ENCODE measurements at places on chromosomes 6 and 20. TPM values are rescaled to one million over a fixed set of nuclear protein-coding genes. Genes with fewer than 3 reads are reported as not detected.

The TLDC2 gene
- not detected for polyA plus RNA-seq

The MAP7 gene
- polyA plus RNA-seq, result 1.2 TPM

The PEX3 gene
- polyA plus RNA-seq, result 5.2 TPM

The PHACTR3 gene
- not detected for polyA plus RNA-seq

The RSPO4 gene
- not detected for polyA plus RNA-seq

The ADGRG6 gene
- polyA plus RNA-seq, result 0.18 TPM

GRCh38 chr6:109009962-109010704 is 84.5 kb downstream of the SESN1 start:
- no peaks in the 10 kb centered on the region for H3K36me3 ChIP-seq
- H3K27me3 ChIP-seq, result no peaks in the 10 kb centered on the region
- H3K4me3 ChIP-seq, result peak overlapping the region; percentile 78
- H3K4me1 ChIP-seq, result peaks cover 21% of the 10 kb centered on the region
- no peak for DNase-seq

DNA sequence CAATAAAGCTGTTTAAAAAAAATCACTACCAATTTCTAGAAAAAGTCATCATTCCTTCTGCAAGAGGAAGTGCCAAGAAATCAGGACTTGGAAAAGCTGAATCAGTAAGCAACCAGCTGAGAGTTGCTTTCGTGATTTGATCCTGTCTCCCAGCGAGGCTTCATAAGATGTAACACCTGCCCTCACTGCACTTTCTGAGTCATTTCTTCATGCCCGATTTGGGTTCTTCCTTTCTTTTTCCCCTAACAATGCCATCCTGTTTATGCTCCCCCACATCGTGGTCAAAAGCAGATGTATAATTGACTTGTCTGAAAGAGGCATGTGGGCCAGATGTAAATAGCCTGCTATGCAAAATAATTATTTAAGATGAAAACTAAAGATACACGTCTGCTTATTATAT is 52.1 kb downstream of the RIPOR2 start:
- no peaks in the 10 kb centered on the region for H3K27me3 ChIP-seq
- peaks cover 5% of the 10 kb centered on the region for H3K4me1 ChIP-seq
- H3K27ac ChIP-seq, result no peak overlapping the region

GRCh38 chr6:10138917-10139316 is 276.0 kb downstream of the TFAP2A start:
- DNase-seq, result no peak
- no peaks in the 10 kb centered on the region for H3K27me3 ChIP-seq
- no peak overlapping the region for H3K4me3 ChIP-seq
- H3K4me1 ChIP-seq, result no peaks in the 10 kb centered on the region

- no peaks in the 10 kb centered on the region for H3K36me3 ChIP-seq
- no peaks in the 10 kb centered on the region for H3K4me1 ChIP-seq
- DNase-seq, result no peak
- no peaks in the 10 kb centered on the region for H3K27me3 ChIP-seq
- no peak overlapping the region for H3K27ac ChIP-seq
- no peak overlapping the region for H3K4me3 ChIP-seq
Observed at GRCh38 chr6:9482030-9482738, 932.7 kb downstream of the TFAP2A start.

DNA sequence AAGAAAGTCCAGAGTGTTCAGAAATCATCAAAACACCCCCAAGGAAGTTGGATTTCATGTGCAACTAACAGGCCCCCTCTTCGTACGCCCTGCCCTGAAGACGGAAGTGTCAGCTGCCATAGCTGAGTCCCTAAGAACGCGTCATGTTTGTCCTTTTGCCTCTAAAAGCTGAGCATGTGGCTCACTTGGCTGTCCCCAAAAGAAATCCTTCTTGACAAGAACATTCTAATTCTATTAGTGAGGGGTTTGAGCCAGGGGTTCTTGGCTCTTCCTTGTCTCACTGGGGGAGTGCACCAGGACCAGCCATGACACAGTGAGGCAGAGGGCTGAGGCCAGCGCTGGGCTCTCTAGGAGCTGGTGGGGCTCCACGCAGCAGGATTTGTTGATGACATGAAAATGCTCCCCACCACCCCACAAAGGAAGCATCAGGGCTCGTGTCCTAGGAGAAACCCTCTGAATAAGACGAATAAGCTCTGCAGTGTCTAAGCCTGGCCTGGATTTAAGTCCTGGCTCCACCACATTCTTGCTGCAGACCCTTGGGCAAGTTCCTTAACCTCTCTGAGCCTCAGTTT is 20.0 kb upstream of the SPO11 start:
- no peaks in the 10 kb centered on the region for H3K36me3 ChIP-seq
- no peaks in the 10 kb centered on the region for H3K4me1 ChIP-seq
- no peaks in the 10 kb centered on the region for H3K27me3 ChIP-seq
- H3K27ac ChIP-seq, result no peak overlapping the region
- H3K4me3 ChIP-seq, result no peak overlapping the region

DNA sequence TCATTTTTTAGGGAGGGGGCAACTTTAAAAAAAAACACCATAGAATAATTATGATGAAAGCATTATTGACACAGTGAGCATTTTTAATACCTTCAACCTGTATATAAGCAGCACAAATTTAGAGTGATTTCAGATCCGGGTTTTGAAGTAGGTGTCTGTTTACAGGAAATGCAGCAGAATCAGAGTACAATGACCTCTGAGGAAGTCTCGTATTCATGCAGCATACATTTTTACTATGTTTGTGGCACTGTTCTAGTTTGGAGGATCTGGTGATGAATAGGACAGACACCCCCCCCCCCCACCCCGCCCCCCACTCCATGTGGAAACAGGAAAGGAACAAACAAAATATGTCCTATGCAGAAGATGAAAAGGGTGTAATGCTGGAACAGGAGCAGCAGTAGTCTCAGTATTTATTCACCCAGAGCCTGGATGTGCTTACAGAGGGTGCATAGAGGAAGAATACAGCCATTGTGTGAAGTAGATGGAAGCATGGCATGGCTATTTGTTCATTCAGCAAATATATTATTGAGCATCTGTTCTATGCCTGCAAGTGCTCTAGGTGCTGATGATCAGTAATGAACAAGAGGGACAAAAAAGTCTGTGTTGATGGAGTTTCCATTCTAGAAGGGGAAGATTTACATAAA is 19.7 kb downstream of the VAPB start:
- no peak overlapping the region for H3K4me3 ChIP-seq
- H3K4me1 ChIP-seq, result peaks cover 7% of the 10 kb centered on the region
- H3K36me3 ChIP-seq, result no peaks in the 10 kb centered on the region
- H3K27me3 ChIP-seq, result no peaks in the 10 kb centered on the region
- DNase-seq, result no peak
- peak overlapping the region; percentile 49 for H3K27ac ChIP-seq

GRCh38 chr6:167576828-167577503 is 249.7 kb upstream of the AFDN start:
- H3K36me3 ChIP-seq, result no peaks in the 10 kb centered on the region
- no peaks in the 10 kb centered on the region for H3K4me1 ChIP-seq
- no peak for DNase-seq
- no peak overlapping the region for H3K27ac ChIP-seq

GRCh38 chr20:44401770-44402390 is 46.4 kb downstream of the HNF4A start:
- DNase-seq, result no peak
- no peak overlapping the region for H3K4me3 ChIP-seq
- no peaks in the 10 kb centered on the region for H3K27me3 ChIP-seq

GRCh38 chr20:10419550-10420133 is 14.4 kb downstream of the MKKS start:
- DNase-seq, result no peak
- H3K36me3 ChIP-seq, result peaks cover 26% of the 10 kb centered on the region
- H3K4me1 ChIP-seq, result peaks cover 10% of the 10 kb centered on the region
- no peak overlapping the region for H3K4me3 ChIP-seq
- H3K27ac ChIP-seq, result no peak overlapping the region
- H3K27me3 ChIP-seq, result no peaks in the 10 kb centered on the region

Measured in CD14-positive monocyte (primary cell).